T-helper 1 cell (primary cell): ENCODE measurements at places on chromosomes 7 and 10.
A peak's percentile ranks its signal among the peaks of the same experiment; 100 is the strongest.

- DNase-seq: no peak
These were observed 350.0 kb downstream of the PLXNA4 start for GRCh38 chr7:132226046-132226956.

- no peak for DNase-seq
These were observed 83.1 kb upstream of the MPP7 start for GRCh38 chr10:28385748-28386502.

- no peak for DNase-seq
These were observed 483.9 kb downstream of the GRM8 start for GRCh38 chr7:126768836-126769235.

DNA sequence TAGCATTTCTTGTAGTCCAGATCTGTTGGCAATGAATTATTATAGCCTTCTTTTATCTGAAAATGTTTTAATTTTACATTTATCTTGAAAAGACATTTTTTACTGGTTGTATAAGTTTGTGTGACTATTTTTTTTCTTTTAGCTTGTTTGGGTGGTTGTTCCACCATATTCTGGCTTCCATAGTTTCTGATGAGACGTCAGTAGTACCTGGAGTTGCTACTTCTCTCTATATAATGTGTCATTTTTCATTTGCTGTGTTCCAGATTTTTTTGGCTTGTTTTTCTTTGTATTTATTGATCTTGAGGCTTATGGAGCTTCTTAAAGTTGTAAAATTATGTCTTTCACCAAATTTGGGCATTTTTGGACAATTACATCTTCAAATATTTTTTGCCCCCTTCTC, 168.8 kb downstream of the DNAJB6 start:
- no peak for DNase-seq

- DNase-seq: peak; percentile 71
These were observed 22.8 kb upstream of the ITGB1 start for GRCh38 chr10:32980558-32981468.

GRCh38 chr10:77348751-77349150, 288.9 kb downstream of the KCNMA1 start:
- no peak for DNase-seq

GRCh38 chr10:51427758-51428157, 271.6 kb downstream of the CSTF2T start:
- no peak for DNase-seq

DNA sequence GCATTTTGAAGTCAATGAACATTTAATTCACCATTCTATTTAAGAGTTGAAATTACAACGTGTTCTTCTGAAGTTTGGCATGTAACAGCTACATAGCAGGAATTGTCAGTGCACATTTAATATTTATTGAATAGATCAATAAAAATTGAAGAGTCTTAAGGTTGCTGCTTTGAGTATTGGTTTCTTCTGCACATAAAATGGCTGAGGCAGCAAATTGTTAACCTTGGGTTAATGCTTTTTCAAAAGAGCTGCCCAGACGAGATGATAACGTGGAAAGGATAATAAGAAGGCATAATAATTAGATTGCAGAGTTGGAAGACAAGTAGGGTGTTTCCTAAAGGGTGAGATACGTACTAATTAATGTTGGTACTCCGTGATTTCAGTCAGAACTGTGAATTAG, 203.7 kb downstream of the AGMO start:
- DNase-seq: no peak

GRCh38 chr7:30564243-30564892, 30.3 kb upstream of the GARS1 start:
- DNase-seq: peak; percentile 72

DNA sequence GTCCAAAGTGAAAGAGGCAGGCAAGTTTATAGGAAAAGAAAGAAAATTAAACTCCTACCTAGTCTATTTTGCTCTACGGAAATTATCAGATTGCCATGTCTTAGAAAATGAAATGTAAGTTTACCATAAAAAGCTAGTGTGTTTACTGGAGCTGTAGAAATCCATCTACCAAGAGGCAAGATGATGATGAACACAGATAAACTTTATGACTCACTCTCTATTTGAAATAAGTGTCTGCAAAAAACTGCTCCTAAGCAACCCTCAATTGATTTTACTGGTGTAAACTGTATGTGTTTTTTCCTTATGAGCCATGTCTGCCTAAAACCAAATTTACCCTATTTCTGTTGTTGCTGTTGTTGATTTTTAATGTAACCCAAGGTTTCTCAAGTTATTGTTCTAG, 73.8 kb upstream of the TMEM106B start:
- DNase-seq: no peak

GRCh38 chr7:70595370-70595754, 536.6 kb upstream of the GALNT17 start:
- DNase-seq: no peak

DNA sequence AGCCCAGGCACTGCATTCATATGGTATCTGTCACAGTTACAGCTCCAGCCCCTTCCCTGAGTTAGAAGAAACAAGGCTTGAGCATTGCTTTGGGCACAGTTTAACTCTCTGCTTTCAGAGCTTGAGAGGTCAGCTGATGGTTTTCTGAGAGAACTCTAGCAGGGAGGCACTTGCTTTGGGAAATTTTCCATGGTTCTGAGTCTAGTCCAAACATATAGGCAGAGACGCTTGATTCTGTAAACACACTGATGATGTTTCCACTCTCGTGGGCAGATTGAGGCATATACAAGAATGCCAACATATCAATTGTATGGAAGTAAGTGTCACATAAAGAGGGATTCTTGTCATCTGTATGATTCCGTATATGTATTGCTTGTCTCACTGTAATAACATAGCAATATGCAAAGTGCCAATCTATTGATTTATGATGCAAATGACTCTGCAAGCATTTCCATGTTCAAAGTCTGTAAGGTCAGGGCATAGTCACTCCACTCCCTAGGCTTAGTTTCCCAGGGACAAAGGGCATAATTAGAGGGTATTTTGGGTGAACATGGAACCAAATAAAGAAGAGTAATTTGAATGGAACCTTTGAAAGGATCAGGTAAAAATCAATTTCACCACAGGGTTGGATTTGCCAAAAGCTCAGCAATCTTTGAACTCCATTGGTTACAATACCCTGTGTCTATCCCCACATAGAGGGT, 239.0 kb downstream of the INHBA start:
- DNase-seq: no peak

DNA sequence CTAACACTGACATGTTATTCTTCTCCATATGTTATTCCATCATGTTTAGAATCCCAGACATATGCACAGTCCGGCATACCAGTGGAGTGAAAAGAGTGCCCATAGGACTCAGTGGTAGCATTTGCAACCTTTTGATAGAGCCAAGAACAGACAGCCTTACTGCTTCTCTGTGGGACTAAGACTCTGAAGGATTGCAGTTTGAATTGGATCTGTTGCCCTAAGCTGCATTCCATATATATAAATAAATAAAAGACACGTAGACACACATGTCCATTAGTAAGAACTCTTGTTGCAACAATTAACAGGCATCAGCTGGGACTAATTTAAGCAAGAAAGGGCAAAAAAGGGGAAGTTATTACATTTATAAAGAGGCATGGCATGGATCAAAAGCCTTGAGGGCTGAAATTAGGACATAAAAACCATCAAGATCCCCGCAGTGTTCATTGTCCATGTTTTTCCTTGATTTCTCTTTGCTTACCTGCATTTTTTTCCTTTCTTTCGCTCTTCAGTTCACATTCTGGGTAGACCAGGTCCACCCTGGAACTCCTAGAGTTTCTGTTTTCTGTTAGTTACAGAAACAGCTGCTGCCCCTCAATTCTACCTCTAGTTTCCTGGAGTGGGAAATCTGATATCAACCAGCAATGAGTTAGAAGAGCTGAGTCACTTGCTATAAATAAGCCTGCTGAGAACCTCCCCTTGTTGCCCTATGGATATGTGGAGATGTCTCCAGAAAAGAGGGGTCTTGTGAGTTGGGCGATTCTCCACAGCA, 132.4 kb downstream of the SORCS1 start:
- no peak for DNase-seq

DNA sequence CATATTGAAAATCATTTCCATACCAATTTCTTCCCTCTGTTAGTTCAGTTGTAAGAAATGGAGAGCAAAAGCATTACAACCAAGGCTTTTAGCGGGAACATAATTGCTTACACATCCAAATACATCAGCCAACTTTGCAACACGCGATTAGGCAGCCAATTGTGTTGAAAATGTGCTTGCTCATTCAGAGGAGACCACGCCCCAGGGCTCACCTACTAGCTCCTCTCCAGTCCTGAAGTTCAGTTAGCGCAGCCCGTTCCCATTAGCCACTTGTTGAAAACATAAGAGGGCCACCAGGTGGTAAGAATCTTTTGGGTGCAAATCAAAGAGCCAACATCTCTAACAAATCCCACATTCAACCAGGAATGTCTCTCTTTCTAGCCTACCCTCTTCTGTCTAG, 213.2 kb upstream of the MDFIC start:
- no peak for DNase-seq

DNA sequence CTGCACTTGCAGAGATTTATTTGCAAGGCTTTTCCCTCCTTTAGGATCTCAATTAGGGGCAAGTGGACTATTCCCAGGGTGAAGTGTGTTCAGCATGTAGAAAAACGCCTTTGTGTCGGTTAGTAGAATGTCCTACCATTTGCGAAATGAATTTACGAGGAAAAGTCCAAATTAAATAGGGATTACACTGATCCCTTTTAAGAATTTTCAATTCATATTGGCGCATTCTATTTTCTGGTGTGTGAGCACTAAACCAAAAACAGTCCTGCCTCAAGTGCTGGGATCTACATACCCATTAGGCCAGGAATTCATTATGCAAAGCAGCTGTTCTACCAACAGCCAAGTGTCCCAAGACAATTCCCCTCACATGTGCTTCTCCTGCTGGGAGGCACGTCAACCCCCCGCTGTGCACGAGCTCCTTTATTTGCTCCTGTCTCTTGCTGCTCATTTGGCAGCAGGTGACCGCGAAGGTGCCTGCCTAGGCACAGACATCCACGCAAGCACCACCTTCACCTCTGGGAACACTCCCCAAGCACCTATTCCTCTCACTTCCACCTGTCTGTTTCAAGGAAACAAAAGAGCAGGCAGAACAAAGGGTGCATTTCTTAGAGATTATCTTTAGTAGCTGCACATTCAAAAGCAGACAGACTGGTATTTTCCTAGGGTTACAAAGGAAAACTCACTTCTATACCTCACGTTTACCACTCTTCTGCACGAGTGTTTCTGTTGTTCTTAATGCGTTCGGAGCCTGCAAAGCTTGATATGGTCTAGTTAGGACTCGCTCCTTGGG, 134.6 kb upstream of the FGFR2 start:
- no peak for DNase-seq

DNA sequence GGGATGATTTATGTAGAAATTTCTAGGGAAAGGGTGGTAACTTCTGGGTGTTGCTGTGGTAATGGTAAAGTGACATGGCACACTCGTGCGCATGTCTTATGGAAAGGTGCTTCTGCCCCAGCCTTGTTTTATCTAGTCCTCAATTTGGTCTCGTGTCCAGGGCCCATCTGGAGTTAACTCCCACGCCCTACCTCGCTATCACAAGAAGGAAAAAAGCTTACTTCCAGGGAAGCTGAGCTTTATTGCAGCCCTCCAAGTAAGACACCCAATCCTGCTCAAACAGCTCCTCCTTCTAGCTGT, 611.8 kb downstream of the TNS3 start:
- no peak for DNase-seq

GRCh38 chr7:124033807-124034753, 1.2 kb upstream of the TMEM229A start:
- DNase-seq: no peak

DNA sequence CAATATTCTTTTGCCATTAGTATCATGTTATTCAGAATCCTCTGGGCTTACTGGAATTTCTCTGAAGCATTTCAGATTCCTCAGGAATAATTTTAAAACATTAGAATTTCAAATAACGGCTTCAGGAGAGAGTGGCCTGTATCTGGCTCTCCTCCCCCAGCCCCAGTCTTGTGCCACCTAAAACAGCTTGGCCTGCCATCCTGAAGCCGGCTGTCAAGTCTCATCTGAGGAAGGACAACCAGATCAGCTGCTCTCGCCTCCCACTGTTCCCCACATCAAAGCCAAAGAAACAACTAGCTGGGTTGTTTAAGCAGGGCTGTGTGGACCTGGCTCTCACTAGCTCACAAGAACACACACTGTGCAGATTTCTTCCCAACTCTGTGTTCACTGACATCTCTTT, 178.2 kb downstream of the FGFR2 start:
- no peak for DNase-seq

DNA sequence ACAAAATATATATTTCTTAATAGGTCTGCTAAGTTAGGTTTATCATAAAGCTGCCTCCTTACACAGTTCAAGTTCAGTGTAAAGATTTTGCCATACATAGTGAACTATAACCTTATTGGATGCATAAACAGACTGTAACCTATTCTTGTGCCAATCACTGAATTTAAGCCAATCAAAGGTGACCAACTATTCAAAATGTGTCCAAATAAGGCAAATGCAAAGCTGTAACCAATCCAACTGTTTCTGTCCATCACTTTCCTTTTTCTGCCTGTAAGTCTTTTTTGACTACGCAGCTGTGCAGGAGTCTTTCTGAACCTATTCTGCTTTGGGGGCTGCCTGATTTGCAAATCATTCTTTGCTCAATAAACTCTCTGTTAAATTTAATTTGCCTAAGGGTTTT, 11.6 kb upstream of the DNMBP start:
- DNase-seq: no peak

- DNase-seq: no peak
These were observed 521.0 kb downstream of the KIF20B start for GRCh38 chr10:90222372-90222771.

DNA sequence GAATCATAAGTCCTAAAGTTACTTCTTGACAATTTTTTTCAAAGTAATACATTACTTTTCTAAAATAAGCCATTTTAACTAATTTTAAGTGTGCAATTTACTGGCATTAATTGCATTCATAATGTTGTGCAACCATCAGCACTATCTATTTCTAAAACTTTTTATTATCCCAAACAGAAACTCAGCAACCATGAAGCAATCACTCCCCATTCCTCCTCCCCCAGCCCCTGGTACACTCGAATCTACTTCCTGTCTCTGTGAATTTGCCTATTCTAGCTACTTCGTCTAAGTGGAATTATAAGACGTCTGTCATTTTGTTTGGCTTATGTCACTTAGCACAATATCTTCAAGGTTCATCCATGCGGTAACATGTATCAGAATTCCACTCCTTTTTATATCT, 84.9 kb downstream of the MKX start:
- DNase-seq: no peak

DNA sequence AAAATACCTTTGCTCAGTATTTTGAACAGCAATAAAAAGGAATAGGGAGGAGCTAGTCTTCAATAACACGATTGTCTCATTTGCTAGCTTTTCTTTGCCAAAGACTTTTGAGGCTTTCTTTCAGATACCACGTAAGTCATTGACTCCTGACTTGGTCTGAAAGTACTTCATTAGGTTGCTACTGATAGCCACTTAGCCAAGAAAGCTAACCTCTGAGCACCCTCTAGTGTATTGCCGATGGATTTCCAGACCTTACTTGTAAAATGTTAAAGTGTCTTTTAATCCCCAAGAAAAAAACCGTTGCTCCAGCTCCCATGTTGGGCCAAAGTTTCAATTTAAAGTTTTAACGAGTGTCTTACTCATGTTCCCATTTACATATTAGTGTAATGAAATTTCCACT, 63.4 kb upstream of the STRIP2 start:
- DNase-seq: no peak
